ENCODE measurements at places on chromosomes 11 and 22.

DNA sequence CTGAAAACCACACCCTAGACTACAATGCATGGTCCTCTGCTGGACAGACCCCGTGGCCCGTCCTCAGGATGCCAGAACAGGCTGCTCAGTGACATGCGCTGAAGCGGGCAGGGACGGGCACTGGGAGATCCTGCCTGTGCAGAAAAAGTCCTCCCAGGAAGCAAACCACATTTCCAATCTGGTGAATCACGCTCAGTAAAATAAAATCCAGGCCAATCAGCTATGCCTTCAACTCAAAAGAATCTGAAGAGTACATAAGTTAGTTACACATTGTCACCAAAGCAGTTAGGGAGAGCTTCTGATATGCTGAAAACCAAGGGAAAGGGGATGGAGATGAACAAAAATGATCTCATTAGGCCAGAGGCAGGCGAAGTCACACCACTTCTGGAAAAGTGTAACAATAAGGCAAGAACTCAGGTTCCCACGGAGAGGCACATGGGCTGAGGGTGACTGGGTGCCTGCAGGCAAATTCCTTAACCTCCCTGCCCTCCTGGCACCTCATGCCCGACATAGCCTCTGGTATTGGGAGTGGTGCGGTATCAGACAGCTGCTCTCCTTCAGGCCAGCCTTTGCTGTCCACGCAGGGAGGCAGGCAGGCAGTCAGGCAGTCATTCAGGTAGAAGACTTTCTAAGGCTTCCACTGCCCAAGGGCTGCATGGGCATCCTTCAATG is 66.4 kb downstream of the APOL5 start:
- no peak for DNase-seq

- no peak for DNase-seq
These were observed 29.4 kb upstream of the XKR3 start for GRCh38 chr22:16854631-16855030.

DNA sequence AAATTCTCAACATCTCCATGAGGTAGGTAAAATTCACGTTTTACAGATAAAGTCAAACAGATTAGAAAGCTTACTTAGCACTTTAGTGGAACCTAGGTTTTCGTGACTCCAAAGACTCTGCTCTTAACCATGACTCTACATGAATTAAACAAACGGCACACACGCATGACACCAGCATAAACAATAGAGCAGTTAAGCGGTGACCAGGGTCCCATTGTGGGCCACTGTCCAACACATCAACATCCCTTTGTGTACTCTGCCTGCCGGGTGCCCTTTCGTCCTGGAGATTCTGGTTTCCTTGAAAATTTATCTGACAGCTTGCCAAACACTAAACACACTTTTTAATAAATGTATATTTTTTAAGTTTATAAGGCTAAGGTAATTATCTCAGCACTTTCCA is 941.7 kb downstream of the OPCML start:
- DNase-seq, result no peak

DNA sequence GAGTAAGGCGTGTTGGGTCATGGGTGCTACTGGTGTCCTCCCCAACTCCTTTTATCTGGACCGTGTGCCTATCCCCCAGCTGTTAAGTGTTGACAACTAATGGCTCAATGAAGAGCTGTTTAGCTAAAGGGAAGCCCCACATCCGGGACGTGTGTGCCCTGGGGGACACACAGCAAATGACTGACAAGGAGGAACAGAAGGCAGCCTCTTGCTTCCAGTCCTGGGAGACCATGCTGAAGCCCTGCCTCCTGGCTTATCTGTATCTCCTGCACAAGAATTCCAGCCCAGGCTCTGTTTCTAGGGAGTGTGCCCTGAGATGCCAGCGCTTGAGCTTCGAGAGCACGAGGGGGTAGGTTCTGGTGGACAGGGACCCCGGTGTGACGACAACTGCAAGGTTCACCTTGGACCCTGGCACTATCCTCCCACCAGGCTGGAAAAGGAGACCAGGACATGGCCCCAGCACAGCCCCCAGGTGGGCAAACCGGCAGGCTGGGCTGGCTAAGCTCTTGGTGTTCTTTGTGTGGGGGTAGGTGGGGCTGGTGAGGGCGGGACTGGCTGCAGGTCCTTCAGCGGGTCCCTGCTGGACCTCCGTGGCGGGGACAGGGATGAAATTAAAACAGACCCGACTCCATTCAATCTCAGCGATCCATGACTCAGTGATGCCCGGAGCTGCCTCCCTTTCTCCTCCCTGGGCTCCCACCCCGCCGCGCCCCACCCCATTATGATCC is 21.0 kb downstream of the ASCL2 start:
- DNase-seq, result no peak

DNA sequence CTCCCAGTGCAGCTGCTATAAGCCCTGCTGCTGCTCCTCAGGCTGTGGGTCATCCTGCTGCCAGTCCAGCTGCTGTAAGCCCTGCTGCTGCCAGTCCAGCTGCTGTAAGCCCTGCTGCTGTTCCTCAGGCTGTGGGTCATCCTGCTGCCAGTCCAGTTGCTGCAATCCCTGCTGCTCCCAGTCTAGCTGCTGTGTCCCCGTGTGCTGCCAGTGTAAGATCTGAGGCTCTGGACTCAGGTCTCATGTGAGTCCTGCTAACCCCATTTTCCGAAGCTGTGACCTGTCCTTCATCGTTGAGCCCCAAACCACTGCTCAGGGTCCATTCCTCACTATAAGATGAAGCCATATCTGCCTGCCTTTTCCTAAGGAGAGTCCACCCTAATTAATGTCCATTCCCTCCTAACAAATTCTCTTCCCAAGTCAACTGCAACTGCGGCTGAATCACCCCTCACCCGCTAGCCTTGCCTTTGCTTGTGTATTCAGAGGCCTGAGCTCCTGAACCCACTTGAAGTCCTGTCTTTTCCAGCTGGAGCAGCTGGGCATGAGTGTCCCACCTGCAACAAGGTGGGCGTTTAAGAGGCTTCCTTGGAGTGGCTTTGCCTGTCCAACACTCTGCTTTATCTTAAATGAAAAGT is 626 bp downstream of the KRTAP5-7 start:
- DNase-seq, result no peak

- no peak for DNase-seq
These were observed 574.3 kb downstream of the NTM start for GRCh38 chr11:131944736-131945135.

- DNase-seq, result no peak
These were observed 36.2 kb downstream of the LIF start for GRCh38 chr22:30210235-30210909.

- no peak for DNase-seq
These were observed 48.6 kb upstream of the SLC22A12 start for GRCh38 chr11:64542172-64543125.

- no peak for DNase-seq
These were observed 47.9 kb upstream of the DDI1 start for GRCh38 chr11:103988595-103988969.

- DNase-seq, result no peak
These were observed 38.6 kb upstream of the PDE2A start for GRCh38 chr11:72712841-72713240.

DNA sequence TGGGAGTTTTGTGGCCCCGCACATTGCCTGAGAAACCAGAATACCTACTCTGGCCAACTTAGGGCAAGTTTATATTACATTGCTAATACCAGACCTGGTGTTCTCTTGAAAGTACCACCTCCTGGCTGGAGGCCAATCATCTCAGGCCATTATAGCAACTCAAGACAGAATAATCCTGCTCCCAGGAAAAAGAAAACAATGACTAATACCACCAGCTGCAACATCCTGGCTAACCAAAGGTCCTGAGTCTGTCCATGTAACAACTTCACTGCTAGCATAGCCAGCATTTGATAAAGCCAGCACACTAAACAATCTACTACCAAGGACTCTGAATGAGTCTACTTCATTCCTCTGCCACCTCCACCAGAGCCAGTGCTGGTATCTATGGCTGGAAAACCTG is 1298.7 kb upstream of the CNTN5 start:
- peak; percentile 96 for DNase-seq

DNA sequence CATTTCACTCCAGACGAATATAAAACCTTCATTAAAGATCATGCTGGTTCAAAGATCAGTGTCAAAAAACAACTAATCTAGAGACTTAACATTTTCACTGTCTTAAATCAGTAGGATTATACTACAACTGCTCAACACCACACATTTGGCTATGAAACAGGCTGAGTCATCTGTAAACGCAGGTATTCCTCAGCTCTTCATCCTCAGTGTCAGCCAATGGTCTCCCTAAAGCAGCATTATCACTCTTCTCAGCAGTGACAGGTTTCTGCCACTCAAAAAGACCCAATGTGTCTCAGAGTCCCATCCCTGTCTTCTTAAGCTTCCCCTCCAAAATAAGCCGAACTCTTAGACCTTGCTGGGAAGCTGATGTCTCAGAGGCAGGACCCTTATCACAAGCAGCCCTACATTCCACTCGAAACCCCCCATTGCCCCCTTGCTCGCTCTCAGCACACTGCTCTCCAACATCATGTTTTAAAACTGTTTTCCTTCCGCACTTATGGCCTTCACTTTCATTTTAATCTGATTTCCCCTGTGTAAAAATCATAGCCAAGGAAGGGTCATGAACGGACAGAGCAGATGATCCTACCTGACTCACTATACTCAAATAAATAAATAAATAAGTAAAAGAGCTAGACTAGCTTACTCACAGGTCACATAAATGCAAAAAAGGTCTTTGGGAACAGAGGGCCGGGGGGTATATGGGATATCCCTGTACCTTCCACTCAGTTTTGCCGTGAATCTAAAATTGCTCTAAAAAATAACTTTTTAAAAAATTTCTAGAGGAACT is 23.0 kb downstream of the CDON start:
- no peak for DNase-seq

DNA sequence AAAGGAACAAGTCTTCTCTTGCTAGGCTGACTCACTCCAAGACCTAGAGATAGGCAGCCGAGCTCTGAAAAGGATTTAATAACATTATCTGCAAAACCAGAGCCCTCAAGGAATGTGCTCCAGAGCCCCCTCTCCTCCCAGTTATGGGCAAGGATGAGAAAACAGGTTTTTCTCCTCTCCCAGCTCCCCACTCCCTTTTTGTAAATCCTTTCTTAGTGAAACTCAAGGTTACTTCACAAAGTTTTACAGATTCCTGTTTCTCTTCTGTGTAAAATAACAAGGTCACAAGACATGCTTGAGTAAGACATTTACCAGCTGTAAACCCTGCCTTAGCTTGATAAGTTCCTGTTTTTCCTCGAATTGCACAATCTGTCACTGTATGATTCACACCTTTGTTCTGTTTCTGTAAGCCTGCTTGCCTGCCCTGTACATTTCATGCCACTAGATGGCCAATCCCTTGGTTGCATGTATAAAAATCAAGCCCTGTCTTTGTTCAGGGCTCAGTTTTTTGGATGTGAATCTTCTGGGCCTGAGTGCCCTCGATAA is 489.4 kb downstream of the KCNA4 start:
- DNase-seq, result no peak

- no peak for DNase-seq
These were observed 130.5 kb downstream of the ARHGAP42 start for GRCh38 chr11:100817620-100818019.

GRCh38 chr11:106733635-106734034 is 284.6 kb downstream of the GUCY1A2 start:
- DNase-seq, result no peak

DNA sequence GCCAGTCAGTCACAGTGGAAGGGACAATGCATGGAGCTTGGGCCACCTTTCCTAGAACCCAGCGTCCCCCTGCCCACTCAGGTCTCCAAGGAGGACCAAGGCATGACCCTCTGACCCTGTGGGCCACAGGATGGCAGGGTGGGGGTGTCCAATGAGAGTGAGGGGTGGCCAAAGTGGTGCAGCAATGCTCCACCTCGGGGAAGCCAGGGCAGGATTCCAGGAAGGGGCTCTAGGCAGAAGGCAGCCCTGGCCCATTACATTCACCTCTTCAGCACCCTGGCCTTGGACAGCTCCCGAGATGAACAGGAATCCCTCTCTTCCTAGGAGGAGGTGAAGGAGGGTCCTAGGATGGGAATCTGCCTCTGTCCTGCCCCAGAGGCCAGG is 597.5 kb downstream of the BRD1 start:
- DNase-seq, result no peak

DNA sequence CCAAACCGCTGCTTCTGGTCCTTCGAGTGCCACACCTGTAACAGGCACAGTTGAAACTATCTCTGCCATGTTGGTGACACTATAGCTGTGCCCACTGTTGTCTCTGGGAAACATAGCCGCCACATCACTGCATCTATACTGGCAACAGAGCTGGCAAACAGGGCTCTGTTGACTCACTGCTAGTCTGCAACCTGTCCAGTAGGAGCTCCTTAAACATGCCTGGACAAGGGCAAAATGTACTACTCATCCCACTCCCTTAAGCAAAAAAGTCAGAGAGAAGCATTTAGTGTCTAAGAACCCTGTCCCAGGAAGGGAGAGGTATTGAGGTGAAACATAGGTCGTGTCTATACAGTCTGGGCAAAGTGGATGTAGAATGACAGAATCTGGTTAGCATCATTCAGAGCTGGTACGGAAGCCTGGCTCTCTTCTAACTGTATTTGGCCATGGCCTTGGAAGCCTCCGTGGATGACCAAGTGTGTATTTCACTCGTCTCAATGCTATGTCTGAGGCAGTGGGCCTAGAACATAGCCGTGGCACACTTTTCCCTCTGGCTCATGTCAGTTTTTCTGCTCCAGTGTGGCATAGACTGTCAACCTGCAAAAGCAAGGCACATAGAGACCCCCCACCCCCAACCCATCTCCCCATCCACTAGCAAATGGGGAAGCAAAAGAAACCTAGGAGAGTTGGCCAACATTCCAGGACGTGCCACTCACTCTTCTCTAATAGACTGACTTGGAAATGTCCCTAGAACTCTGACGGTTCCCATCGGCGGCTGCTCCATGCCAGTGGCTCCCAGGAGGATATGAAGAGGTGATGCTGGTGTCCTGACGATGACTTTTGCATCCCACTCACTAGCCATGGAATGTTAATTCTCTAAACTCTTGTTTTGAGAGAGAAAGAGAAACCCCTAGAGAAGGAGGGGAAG is 21.4 kb upstream of the PISD start:
- DNase-seq, result no peak

- DNase-seq, result no peak
These were observed 80.6 kb upstream of the SYT13 start for GRCh38 chr11:45366619-45367190.

- DNase-seq, result peak; percentile 73
These were observed 35.1 kb downstream of the MMP7 start for GRCh38 chr11:102495161-102496042.

DNA sequence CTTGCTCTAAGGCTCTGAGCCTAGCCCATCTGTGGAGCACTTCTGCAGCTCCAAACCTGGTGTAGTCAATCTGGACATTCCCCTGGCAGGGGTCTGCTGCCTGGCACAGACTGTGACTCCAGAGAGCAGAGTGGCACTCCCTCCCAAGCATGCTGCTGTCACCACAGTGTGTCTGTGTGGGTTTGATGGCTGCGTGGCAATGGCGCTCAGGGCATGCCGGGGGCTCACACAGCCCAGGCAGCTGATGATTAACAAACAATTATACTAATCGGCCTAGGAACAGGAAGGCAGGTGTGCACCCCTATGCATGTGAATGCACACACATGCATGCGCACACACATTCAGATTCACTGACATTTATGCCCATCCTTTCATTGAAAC is 9.0 kb upstream of the NECTIN1 start:
- DNase-seq, result no peak

Measured in smooth muscle cell of the brain vasculature (primary cell).